Coronary artery (tissue), 2 donors: ENCODE measurements at places on chromosomes 16 and 17.

GRCh38 chr17:76581515-76581914 lies 4.1 kb downstream of the ST6GALNAC2 start:
- DNase-seq = no peak

DNA sequence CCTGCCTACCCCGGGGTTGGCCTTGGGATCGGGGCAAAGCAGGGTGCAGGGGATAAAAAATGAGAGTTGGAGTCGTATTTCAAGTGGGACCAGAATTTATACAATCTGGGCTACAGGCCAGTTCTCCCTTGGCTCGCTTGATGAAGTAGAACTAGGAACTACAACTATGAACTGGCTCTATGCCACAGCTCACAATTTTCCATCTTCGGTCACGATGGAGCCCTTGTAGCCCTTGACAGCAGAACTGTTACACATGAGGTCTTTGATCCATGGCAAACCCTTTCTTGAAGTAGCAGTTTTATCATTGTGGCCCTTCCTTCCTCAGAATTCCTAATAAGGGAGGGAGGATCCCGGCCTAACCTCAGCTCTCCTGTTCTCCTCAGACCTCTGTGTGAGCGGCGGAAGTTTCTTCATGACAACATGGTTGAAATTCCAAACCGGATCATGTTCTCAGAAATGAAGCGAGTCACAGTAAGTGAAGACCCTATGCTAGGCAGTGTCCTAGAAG lies 17.1 kb downstream of the LIG3 start:
- no peak for DNase-seq

DNA sequence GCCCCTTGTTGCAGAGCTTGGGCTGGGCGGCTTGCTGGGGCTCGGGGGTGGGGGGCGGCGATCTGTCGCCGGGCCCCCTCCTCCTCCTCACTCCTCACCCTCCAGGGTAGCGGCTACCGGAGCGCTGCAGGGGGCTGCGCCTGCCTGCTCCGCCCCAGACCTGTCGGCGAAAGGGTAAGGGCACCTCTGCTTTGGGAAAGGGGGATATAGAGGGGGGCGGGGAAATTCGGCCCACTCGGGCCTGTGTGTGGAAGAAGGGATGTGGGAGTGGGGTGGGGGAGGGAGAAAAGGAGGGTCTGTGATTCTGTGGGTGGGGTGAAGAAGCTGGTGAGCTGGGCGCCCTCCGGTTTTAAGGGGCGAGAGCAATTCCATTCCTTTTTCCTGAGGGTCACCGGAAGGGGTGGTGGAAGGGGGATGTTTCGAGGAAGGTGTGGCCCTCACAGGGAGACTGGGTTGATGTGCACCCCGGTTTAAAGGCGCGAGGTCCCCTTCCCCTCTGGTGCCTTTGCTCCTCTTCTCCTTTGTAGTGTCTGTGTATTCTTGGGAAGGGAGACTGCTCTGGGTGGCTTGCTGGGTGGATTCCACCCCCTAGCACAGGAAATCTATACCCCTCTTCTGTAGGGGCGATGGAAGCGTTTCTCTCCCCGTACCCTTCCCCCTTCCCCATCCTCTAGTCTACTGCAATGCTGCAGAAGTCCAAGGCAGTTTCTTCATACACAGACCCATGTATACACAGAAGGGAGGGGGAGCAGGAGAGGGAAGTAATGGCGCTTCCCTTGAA lies 878 bp downstream of the TAOK1 start:
- DNase-seq = no peak

GRCh38 chr17:3730881-3731429 lies 7.3 kb downstream of the HASPIN start:
- DNase-seq = no peak

DNA sequence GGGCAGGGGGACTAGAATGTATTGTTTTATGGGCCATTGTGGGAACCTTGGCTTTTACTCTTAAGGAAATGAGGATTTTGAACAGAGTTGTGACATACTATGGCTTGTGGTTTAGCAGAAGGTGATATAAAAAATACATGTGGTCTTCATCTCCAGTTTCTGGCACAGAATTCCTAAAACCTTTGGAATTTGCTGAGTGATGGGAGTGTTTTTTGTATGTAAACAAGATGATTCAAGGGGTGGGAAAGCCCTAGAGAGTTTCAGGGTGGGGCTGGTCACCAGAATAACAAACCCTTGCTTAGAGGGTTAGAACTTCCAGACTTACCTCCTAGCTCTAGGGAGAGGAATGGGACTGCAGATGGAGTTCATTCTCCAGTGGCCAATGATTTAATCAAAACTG lies 316.1 kb downstream of the PHKB start:
- DNase-seq = no peak

DNA sequence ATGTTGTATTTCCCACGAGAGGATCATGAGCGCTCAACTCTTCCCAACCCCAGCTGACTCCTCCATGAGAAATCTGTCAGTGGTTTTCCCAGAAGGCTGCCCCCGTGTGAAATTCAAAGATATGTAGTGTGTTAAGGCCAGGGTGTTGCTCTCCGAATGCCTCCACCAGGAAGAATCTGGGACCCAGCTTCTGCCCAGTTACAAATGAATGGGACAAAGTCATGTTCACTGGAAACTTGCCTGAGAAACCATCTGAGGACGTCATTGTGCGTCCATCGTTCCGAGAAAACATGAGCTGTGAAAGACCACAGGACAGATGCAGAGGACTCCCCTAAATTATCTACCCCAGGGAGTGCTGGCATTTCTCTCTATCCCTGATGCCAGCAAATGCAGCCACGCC lies 86.0 kb downstream of the AIPL1 start:
- no peak for DNase-seq

DNA sequence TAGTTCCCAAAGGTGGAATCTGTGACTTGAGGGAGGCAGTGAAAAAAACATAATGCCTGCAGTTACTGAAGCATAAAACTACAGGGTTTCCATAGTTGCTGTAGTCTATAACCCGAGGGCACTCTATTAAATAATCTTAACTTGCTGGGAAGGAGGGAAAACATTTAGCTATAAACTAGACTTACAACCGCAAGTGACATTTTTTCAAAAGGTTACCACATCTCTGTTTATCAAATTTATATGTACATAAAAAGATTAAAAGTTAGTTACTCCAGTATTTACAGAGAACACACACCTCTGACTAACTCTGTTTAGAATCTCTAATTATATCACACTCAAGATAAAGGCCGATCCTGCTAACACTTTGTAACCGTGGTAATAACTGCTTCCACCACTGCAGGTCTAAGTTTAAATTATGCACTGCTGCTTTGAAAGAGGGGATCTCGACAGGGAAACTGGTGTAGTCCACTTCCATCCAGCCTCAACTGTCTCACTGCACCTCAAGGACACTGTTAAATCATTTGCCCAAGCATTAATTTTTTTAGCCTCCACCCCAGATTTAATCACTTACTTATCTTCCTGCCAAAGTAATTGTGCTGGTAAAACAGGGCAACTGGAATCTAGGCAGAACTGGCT lies 14.6 kb downstream of the KCNJ16 start:
- no peak for DNase-seq

DNA sequence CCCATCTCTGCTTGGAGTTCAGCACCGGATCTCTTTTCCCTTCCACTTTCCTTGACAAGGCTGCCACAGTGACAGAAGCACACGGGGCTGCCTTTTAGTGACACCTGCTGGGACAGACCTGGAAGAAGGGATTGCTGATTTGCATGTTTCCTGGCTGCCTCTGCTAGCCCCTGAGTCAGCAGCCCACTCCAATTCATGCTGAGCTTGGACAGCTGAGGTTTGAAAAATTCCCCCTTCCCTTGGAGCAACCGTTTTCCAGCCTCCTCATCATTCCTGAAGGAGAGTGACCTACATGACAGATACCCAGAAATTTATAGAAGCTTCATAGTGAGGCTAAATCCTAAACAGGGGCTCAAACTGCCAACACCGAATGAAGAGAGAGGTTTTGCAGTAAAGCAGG lies 18.8 kb upstream of the RBL2 start:
- DNase-seq = no peak

DNA sequence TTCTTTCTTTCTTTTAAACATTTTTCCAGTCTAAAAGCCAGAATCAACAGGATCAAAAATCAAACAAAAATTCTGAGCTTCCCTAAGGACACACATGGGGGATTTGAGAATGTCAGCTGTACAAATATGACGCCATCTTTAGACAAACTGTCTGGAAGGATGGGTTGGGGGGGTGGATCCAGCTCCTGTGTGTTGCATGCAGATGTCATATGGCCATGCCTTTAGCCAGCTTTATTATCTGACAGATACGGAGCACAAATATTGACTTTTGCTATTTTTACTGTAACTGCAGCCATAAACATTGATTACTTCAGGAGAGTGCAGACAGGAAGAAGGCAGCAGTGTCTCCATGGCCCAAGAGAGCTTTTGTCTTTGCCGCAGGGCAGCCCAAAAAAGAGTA lies 279.4 kb upstream of the ELAC2 start:
- DNase-seq = no peak

DNA sequence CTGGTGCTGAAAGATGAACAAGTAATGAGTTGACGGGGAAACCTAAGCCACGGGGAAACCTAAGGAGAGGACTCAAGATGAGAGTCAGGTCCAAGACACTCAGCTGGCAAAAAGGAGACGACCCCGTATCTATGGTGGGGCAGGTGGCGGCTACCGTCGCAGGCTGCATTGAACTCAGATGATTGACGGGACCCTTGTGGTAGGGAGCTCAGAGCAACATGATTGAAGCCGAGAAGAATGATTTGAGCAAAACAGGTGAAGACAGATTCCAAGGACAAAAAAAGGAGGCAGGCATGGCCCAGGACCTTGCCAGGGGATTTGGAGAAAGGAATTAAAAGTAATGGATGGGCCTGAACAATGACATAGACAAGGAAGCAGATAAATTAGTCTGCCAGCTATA lies 7.5 kb upstream of the MYH3 start:
- no peak for DNase-seq

DNA sequence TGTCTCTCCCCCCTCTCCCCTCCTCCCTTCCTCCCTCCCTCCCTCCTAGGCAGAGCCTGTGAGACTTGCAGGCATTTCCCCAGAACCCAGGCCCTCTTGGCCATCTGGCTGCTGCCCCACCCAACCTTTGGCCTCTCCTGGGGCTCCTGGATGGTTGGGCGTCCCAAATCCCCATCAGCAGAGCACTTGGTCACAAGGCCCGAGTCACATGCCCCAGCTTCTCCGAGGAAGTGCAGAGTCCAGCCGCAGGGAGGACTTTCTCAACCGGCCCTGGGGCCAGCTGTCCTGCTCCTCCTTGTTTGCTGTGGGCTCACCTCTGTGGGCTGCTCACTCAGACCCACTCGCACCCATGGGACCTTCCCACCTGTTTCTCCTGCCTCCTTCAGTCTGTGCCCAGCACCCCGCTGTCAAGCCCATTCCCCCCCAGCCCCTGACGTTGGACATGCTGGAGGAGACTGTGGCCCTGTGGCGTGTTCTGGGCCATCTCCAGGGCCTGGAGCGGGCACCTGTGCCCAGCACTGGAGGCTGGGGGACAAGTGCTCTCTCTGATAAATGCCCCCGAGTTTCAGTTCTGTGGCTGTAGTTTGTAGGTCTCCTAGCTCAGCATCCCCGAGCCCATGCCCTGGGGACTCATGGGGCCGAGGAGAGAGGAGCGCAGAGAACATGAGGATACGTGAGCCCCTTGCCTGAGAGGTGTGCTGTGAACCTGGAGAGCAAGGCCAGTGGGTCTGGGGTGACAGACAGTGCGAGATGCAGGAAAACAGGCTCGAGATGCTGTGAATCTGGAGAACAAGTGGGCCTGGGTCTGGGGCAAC lies 42.3 kb upstream of the ZNF750 start:
- no peak for DNase-seq

- DNase-seq = no peak
These were observed 12.8 kb upstream of the CHMP6 start for GRCh38 chr17:80978499-80979497.

DNA sequence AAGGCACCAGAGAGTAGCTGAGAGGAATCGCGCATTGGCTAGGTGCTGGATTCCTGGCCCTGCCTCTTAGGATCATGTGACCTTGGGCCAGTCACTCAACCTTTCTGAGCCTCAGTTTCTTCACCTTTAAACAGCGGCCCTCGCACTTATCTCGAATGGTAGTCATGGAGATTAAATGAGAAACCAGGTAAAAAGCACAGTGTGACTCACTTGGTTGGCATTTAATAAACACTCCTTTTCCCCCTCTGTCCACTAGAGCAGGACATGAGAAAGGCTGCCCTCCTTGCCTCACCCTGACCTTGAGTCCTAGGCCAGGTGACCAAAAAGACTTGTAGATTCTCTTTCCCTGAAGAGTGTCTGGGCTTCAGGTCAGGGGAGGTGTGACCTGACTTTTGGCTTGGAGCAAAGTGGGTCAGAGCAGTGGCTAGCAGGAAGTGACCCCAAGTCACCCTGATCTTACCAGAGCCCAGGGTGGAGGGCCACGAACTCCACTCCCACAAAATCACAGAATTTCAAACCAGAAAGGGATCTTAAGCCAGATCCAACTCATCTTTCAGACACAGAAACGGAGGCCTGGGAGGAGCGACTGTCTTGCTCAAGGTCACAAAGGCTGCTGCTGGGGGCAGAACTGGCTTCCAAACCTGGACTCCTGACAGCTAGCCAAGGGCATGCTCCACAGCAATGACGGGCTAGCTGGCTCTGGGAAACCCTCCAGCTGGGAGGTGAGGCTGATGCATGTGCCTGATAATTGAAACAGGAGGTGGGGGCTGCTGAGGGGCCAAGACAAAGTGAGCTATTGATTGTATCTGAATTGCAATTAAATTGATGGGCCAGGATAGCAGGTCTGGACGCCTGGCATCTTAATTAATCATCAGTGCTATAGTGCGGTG lies 65.2 kb downstream of the PIPOX start:
- no peak for DNase-seq

DNA sequence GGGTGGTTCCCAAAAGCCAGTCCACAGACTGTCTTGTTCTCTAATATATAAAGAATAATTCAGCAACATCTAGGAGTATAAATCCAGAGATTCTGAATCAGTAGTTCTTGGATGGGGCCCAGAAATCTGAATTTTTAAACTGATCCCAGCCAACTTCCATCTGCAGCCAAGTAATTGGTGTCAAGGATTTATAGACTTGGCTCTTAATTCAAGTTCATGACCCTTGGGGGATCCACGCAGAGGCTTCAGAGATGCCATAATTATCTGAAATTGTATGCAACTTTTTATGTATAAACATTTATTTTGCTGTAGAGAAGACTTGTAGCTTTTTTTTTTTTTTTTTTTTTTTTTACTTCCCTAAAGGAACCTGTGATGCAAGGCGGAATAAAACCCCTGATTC lies 60.6 kb downstream of the HLF start:
- no peak for DNase-seq

GRCh38 chr16:24041834-24042631 lies 206.2 kb downstream of the PRKCB start:
- DNase-seq = no peak

- no peak for DNase-seq
These were observed 4.1 kb downstream of the CCL4L2 start for GRCh38 chr17:36214918-36215317.

DNA sequence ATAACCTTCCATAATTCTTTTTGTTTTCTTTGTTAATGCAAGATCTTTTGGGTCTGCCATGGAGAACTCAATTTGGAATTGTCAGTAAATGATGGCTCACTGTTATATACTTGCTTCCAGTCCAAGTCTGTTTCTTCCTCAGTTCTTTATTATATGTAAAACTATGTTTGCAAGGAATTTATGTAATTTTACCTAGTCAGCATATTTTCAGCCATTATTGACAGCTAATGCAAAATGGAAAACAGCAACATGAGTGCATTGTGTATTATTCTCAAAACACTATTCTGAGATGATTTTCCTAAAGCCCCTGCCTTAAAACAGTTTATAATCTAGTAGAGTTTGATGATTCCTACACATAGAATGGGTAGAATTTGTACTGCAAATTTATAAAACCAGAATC lies 167.5 kb downstream of the TANC2 start:
- no peak for DNase-seq

- no peak for DNase-seq
These were observed 933 bp upstream of the SNN start for GRCh38 chr16:11667221-11667823.

GRCh38 chr17:4539025-4539424 lies 16.2 kb downstream of the MYBBP1A start:
- DNase-seq = no peak
